Bronchial epithelial cell (primary cell): ENCODE measurements at places on chromosomes 7 and 10.

DNA sequence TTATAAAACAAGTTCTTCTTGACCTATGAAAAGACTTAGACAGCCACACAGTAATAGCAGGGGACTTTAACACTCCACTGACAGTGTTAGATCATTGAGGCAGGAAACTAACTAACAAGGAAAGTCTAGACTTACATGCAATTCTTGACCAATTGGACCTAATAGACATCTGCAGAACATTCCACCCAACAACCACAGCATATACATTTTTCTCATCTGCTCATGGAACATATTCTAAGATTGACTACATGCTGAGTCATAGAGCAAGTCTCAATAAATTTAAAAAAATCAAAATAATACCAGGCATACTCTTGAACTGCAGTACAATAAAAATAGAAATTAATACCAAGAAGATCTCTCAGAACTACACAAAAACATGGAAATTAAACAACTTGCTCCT, 219.5 kb upstream of the HPS1 start:
- no peak for DNase-seq

DNA sequence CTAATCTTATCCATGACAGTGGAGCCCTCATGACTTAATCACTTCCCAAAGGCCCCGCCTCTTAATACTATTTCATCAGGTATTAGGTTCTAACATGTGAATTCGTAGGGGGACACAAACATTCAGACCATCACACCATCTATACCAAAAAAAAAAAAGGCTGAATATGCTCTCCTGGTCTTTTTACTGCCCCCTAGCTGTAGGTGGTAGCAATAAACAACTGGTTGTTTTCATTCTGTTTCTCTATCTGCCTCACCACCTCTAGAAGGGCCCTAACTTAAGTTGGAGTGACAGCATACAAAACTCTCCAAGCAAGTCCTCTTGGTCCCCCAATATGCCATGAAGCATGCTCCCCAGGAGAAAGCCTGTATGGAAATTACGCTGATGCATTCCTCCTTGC, 94.1 kb downstream of the GRM8 start:
- peak; percentile 1 for DNase-seq

- DNase-seq = peak; percentile 69
Observed at GRCh38 chr7:116258734-116259133, 48.4 kb downstream of the TES start.

DNA sequence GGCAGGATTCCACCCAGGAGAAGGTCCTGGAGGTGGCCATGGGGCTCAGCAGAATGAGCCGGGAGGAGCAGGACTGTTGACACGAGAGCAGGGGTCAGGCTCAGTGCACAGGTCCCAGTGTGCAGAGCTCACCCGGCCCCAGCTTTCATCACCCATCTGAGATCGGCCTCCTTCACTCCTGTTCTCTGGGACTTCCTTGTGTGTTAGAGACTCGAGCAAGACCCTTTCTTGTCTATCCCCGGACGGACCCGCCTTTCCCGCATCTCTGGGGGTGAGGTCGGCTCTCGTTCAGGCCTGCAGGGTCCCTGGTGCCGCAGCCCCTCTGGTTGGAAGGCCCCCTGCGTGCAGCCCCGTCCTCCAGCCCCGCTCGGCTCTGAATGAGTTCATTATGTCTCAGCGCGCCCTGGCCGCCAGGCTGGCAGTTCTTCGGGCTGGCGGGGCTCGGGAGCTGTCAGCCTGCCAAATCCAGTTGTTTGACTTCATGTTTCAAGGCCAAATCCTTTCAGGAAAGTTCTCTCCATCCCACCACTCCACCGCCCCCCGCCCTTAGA, 127.9 kb downstream of the LHPP start:
- peak; percentile 35 for DNase-seq
